ENCODE measurements at places on chromosomes 6 and 20.
A peak's percentile ranks its signal among the peaks of the same experiment; 100 is the strongest.

DNA sequence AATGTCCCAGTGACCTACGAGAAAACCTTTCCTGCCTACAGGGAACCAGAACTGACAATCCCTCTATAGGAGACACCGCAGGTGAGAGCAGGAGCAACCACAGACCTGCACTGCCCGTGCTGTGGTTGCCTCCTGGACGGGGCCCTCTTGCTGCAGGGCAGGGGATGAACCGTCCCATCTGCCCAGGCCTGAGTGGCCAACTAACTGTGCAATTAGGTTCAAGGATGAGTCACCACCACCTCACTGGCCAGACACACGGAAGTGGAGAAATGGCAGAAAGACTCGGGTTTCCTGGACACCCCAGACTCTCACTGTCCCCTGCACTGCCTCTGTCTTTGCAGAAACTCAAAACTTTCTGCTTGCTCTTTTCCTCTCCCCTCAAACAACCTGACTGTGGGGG is 13.8 kb upstream of the HLA-G start:
- peaks cover 20% of the 10 kb centered on the region for H3K27me3 ChIP-seq
- H3K27ac ChIP-seq, result no peak overlapping the region
- no peaks in the 10 kb centered on the region for H3K36me3 ChIP-seq
- DNase-seq, result no peak
- H3K4me3 ChIP-seq, result no peak overlapping the region
- no peaks in the 10 kb centered on the region for H3K4me1 ChIP-seq

DNA sequence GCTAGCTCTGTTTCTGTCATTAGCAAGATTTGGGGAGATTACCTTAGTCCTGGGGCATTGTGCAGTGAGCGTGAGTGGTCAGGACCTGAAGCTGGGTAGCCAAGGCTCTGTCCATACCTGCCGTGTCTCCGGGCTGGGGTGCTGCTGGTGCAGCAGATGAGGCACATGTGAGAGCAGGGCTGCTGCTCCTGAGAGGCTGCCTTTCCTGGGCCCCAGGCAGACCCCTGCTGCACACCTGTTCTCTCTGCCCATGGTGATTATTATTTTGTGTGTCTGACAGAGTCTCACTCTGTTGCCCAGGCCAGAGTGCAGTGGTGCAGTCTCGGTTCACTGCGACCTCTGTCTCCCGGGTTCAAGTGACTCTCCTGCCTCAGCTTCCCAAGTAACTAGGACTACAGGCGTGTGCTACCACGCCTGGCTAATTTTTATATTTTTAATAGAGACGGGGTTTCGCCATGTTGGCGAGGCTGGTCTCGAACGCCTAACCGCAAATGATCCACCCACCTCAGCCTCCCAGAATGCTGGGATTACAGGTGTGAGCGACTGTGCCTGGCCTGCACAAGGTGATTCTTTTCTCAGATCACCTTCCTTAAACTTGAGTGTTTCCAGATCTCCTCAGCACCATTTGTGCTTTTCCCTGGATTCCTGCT is 36.8 kb upstream of the IRF4 start:
- H3K4me1 ChIP-seq, result peaks cover 61% of the 10 kb centered on the region
- H3K4me3 ChIP-seq, result no peak overlapping the region
- H3K36me3 ChIP-seq, result peaks cover 31% of the 10 kb centered on the region
- H3K27me3 ChIP-seq, result no peaks in the 10 kb centered on the region
- peak overlapping the region; percentile 46 for H3K27ac ChIP-seq

DNA sequence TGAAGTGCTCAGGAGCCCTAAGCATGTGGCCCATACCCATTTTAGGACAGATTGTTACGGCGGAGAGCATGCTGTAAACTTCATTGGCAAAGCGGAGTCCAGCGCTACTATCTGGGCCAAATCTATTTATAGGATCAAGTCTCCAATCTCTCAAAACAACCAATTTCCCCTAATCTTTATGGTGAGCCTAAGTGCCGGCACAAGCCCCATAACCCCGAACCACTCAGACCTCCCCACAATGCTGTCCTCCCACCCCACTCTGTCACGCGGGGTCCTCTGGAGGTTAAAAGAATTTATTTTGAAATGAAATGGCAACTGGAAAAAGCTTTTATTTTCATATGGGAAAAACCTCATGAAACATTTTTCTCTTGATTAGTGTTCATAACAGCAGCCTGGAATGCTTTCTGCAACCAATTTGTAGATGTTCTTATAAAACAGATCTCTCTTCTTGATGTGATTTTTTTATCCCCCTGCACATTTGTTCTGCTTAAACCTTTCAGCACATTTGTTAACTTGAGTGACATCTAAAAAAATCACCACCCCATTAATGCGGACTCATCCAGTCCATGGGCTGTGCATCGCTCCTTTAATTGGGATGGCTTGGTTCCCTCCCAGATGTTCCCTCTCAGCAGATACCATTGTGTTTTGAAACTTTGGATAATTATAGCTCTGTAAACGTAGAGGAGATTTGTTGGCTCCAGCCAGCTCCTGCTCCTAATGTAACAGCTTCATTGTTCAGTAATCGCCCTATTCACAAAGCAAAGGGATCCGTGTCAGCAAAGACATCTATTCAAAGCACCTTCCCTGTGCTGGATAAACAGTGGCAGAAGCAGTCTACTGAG is 323.6 kb downstream of the CD83 start:
- H3K27me3 ChIP-seq, result no peaks in the 10 kb centered on the region
- no peak for DNase-seq
- H3K4me1 ChIP-seq, result peaks cover 22% of the 10 kb centered on the region

- H3K4me1 ChIP-seq, result peaks cover 28% of the 10 kb centered on the region
- peaks cover 23% of the 10 kb centered on the region for H3K27me3 ChIP-seq
- no peaks in the 10 kb centered on the region for H3K36me3 ChIP-seq
- no peak for DNase-seq
- H3K4me3 ChIP-seq, result peak within 1 kb of the TSS; percentile 22
Observed at GRCh38 chr6:36336779-36337241, at the start of gene BNIP5. Gene BNIP5 (minus strand): TSS chr6:36336888. CDS start chr6:36330690, 6,198 bp downstream.

- H3K36me3 ChIP-seq, result no peaks in the 10 kb centered on the region
- no peak overlapping the region for H3K4me3 ChIP-seq
Observed at GRCh38 chr20:36128463-36129159, 25.9 kb upstream of the EPB41L1 start.

- H3K4me1 ChIP-seq, result peaks cover 10% of the 10 kb centered on the region
- H3K4me3 ChIP-seq, result no peak overlapping the region
- H3K27me3 ChIP-seq, result no peaks in the 10 kb centered on the region
- no peaks in the 10 kb centered on the region for H3K36me3 ChIP-seq
- no peak overlapping the region for H3K27ac ChIP-seq
- DNase-seq, result no peak
Observed at GRCh38 chr6:14882394-14883026, 363.4 kb upstream of the JARID2 start.

DNA sequence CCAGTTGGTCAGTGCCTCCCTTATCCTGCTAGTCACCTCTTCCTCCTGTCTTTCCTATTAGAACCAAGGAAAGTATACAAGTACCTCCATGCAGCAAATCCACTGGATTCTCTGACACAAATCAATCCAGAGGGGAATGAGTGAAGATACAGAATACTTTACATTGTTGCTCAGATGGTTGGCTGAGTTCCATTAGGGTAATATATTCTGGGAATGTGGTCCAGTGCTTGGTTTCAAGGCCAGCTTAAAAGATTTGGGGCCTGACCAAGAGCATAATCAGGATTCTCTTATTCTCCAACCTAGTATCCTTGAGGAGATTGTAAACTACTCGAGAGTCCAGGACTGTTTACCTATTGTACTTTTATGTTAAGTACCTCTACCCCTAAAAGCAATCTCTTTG is 23.0 kb downstream of the CARMIL1 start:
- no peak for DNase-seq

- H3K27ac ChIP-seq, result no peak overlapping the region
- H3K4me3 ChIP-seq, result no peak overlapping the region
- H3K4me1 ChIP-seq, result no peaks in the 10 kb centered on the region
- no peaks in the 10 kb centered on the region for H3K36me3 ChIP-seq
- DNase-seq, result no peak
Observed at GRCh38 chr6:138685257-138685656, 88.3 kb upstream of the CCDC28A start.

GRCh38 chr20:48015141-48015910 is 230.0 kb upstream of the SULF2 start:
- H3K36me3 ChIP-seq, result no peaks in the 10 kb centered on the region
- peaks cover 14% of the 10 kb centered on the region for H3K27me3 ChIP-seq

- H3K27me3 ChIP-seq, result no peaks in the 10 kb centered on the region
- peaks cover 7% of the 10 kb centered on the region for H3K4me1 ChIP-seq
- no peaks in the 10 kb centered on the region for H3K36me3 ChIP-seq
- H3K4me3 ChIP-seq, result no peak overlapping the region
- no peak for DNase-seq
Observed at GRCh38 chr6:158698931-158699330, 49.1 kb downstream of the SYTL3 start.

DNA sequence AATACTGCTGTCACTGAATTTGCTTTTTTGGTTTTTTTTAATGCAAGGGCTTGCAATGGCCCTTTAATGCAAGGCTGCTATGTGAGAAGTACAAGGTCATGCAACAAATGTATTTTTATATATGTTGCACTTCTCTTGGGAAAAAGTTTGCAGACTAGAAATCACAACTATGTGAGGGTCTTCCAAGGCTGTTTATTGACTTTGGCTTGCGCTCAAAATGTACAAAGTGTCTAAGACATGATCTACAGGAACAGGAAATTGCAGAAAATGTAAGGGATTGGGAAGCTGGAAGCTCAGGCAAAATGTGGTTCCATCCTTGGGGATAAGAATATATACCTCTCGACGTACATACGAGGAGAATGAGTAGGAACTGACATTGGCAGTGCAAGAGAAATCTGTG is 92.2 kb upstream of the F13A1 start:
- peaks cover 18% of the 10 kb centered on the region for H3K27me3 ChIP-seq
- DNase-seq, result no peak
- H3K4me1 ChIP-seq, result peaks cover 7% of the 10 kb centered on the region
- no peak overlapping the region for H3K4me3 ChIP-seq
- no peaks in the 10 kb centered on the region for H3K36me3 ChIP-seq

- no peaks in the 10 kb centered on the region for H3K36me3 ChIP-seq
- DNase-seq, result no peak
- no peak overlapping the region for H3K27ac ChIP-seq
- no peak overlapping the region for H3K4me3 ChIP-seq
- H3K27me3 ChIP-seq, result no peaks in the 10 kb centered on the region
Observed at GRCh38 chr6:142412658-142413057, 110.9 kb downstream of the ADGRG6 start.

- H3K27me3 ChIP-seq, result no peaks in the 10 kb centered on the region
- no peaks in the 10 kb centered on the region for H3K4me1 ChIP-seq
- H3K36me3 ChIP-seq, result no peaks in the 10 kb centered on the region
Observed at GRCh38 chr6:118246406-118246805, 301.7 kb upstream of the PLN start.

- no peak overlapping the region for H3K4me3 ChIP-seq
- peaks cover 15% of the 10 kb centered on the region for H3K4me1 ChIP-seq
- no peaks in the 10 kb centered on the region for H3K27me3 ChIP-seq
- no peak for DNase-seq
Observed at GRCh38 chr6:34810936-34811632, 19.2 kb downstream of the BLTP3A start.

GRCh38 chr6:168413856-168414255 is 27.1 kb upstream of the SMOC2 start:
- no peaks in the 10 kb centered on the region for H3K4me1 ChIP-seq
- H3K4me3 ChIP-seq, result no peak overlapping the region
- H3K27ac ChIP-seq, result no peak overlapping the region
- peaks cover 2% of the 10 kb centered on the region for H3K27me3 ChIP-seq

GRCh38 chr20:58076405-58076804 is 152.0 kb downstream of the ANKRD60 start:
- no peak overlapping the region for H3K4me3 ChIP-seq
- H3K27ac ChIP-seq, result no peak overlapping the region
- no peaks in the 10 kb centered on the region for H3K36me3 ChIP-seq
- no peak for DNase-seq
- peaks cover 35% of the 10 kb centered on the region for H3K27me3 ChIP-seq

DNA sequence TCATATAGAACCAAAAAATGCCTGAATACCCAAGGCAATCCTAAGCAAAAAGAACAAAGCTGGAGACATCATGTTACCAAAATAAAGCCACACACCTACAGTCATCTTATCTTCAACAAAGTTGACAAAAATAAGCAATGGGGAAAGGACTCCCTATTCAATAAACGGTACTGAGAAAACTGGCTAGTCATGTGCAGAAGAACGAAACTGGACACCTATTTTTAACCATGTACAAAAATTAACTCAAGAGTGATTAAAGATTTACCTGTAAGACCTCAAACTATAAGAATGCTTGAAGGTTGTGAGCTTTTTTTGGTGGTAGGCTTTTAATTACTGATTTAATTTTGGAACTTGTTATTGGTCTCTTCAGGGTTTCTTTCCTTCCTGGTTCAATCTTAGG is 236.0 kb upstream of the DEFB112 start:
- no peak for DNase-seq
- no peak overlapping the region for H3K27ac ChIP-seq

DNA sequence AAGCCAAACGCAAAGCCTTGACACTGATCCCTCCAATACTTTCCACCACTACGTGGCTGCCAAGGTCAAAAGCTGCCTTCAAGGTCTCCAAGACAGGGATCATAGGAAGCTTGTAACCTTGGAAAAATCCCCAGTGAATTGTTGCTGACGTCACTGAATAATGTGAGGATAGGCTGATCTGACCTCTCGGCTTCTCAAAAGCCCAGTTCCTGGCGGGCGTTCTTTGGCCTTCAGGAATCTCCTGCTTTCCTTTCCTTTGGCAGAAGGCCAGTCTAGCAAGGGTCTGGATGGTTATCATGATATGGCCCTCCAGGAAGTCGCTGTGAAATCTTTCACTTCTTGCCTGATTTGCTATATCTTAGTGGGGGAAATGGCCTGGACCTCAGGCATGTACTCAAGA is 61.4 kb upstream of the TNFAIP3 start:
- no peak for DNase-seq
- H3K27ac ChIP-seq, result no peak overlapping the region
- H3K4me1 ChIP-seq, result peaks cover 10% of the 10 kb centered on the region
- no peaks in the 10 kb centered on the region for H3K36me3 ChIP-seq
- no peak overlapping the region for H3K4me3 ChIP-seq
- H3K27me3 ChIP-seq, result no peaks in the 10 kb centered on the region

DNA sequence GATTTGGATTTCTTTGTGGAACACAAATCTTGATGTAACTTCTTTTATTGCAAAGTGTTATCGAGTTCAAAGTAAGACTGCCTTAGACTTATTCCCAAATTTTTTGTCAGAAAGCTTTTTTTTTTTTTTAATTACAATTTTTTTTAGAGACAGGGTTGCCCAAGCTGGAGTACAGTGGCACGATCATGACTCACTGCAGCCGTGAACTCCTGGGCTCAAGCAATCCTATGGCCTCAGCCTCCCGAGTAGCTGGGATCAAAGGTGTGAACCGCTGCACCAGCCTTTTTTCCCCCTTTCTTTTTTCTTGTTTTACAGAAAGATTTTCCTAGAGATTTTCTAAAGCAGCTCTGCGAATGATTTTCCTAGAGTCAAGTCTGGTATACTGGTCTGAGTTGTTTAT is 2.8 kb downstream of the RIOK1 start:
- no peak for DNase-seq
- peaks cover 34% of the 10 kb centered on the region for H3K4me1 ChIP-seq
- no peaks in the 10 kb centered on the region for H3K27me3 ChIP-seq
- no peak overlapping the region for H3K27ac ChIP-seq
- H3K36me3 ChIP-seq, result peaks cover 65% of the 10 kb centered on the region
- H3K4me3 ChIP-seq, result no peak overlapping the region

- DNase-seq, result no peak
- no peak overlapping the region for H3K4me3 ChIP-seq
- H3K27me3 ChIP-seq, result no peaks in the 10 kb centered on the region
- H3K27ac ChIP-seq, result no peak overlapping the region
- no peaks in the 10 kb centered on the region for H3K4me1 ChIP-seq
- no peaks in the 10 kb centered on the region for H3K36me3 ChIP-seq
Observed at GRCh38 chr6:128414943-128415342, 105.5 kb downstream of the PTPRK start.

Measured in activated B cell treated with CpG ODN at 0.5 μM for 24 hours (primary cell).